ENCODE measurements at places on chromosomes 13 and 19.

DNA sequence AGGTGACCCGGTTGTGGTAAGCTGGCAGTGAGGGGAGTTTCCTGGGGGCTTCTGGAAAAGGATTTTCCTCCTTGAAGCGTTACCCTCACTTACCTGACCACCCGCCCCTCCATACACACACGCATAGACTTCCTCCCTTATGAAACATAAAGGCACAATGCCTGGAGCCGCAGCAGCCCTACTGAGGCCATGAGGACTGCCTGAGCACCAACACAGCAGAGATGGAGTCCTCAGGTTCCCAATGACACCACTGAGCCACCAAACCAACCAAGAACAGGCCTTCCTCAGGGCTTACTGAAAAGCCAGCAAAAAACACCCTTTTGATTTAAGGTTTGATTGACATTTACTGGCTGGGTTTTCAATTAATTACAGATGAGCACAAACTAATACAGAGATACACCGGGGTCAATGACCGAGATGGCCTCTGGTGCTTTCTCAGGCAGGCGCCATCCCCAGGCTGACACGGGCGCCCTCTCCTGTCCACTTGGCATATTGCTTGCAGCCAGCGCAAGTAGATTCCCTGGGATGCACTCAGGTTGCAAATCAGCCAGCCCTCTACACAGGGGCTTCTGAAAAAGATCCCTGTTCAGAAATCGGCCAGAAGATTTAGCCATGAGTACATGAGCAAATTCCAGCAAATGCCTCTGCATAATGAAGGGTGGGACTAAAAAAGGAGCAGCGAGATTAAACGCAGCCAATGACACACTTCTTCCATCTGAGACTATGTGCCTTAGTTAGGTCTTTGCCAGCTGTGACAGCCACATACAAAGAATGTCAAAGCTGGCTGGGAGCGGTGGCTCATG lies 14.8 kb downstream of the OPA3 start:
- no peak for DNase-seq

- no peak for DNase-seq
Observed at GRCh38 chr19:4372165-4373012, 28.0 kb downstream of the SH3GL1 start.

GRCh38 chr13:22161871-22162270 lies 491.0 kb downstream of the FGF9 start:
- no peak for DNase-seq

GRCh38 chr13:29486551-29486950 lies 108.9 kb downstream of the SLC7A1 start:
- no peak for DNase-seq

DNA sequence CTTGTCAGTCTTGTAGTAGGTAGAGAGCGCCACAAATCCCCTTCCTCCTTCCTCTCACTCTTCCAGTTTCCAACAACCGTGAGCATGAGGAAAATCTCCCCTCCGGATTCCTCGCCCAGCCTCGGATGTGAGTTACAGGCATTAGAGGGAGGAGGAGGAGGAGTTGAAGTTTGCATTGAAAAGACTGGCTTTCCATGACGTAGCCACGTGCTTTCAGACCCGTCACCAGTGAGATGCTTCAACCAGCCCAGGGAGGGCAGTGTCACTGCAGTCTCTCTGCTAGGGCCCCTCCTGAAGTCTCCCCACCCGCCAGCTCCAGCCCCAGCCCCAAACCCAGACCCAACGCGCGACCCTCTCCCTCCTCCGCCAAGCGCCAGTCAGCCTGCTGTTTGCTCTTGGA lies 442 bp upstream of the FGF14 start:
- no peak for DNase-seq

- no peak for DNase-seq
Observed at GRCh38 chr13:112248406-112248760, 127.8 kb upstream of the SPACA7 start.

DNA sequence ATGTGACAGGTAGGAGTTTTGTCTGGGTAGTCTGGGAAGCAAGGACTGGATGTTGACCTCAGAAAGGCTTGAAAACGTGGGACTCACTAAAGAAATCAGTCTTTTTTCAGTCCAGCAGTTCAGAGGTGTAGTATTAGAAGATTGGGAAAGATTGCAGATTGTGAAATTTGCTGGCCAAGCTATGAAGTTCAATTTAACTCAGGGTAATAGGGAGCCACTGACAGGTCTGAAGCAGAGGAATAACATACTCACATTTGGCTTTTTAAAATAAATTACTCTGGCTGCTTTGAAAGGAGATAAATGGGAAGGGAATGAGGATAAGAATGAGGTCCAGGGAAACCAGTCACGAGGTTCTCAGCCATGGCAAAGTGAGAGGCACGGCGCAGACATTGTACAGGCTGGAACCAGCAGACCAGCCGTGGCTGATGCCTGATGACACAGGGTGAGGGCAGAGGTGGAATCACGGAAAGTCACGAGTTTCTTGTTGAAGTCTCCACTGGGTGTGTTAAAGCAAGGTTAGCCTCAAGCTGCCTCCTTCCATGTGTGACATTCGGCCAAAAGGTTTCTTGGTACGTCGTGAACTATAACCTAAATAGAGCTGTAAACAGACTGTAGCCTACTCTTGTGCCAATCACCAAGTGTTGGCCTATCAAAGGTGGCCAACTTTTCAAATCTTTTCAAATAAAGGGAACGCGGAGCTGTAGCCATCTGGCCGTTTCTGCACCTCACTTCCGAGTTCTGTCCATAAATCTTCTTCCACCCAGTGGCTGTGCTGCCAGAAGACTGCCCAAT lies 377.6 kb downstream of the IRS2 start:
- no peak for DNase-seq

GRCh38 chr13:84649853-84650252 lies 767.6 kb upstream of the SLITRK1 start:
- peak; percentile 49 for DNase-seq

DNA sequence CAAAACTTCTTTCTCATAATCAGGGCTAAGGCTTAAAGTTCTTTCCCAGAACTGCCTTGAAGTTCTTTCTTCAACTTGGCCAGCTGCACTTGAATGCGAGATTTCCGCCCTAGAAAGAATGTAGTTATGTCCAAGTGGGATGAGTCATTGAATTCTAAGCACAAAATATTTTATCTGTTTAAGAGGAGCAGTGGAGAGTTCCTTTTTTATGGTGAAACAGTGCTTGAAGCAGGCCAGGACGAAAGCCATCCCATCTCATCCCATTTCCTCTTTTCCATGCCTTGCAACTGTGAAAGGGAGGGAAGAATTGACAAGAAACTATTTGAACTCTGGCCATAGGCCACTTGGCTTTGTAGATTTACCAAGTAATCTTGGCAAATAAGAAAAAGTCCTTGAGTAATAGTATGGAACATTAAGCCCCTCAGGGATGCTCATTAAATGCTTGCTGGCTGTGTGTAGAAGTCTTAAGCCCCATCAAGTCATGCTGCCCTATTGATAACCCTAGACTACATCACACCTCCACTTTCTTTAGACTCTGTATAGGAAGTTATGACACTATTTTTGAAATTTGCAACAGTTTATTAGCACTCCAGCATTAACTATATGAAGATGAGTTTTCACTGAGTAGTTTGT lies 174.5 kb downstream of the KCTD12 start:
- DNase-seq = no peak

GRCh38 chr19:46660008-46660517 lies 919 bp downstream of the DACT3 start:
- DNase-seq = no peak

- DNase-seq = no peak
Observed at GRCh38 chr19:46762245-46762890, 16.1 kb upstream of the STRN4 start.

DNA sequence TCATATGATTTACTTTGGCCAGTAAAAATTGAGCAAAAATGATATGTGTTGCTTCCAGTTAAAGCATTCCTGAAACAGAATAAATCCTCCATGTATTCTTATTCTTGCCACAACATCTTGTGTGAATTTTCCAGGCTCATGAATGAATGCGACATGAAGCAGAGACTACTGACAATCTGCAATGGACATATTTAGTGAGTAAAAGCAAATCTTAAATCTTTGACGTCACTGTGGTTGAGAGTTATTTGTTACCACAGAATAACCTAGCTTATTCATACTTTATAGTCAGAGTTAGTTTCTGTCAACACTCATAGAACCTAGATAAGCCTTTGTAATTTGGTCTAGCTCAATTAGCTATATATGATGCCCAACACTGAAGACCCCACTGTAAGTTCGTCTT lies 1443.1 kb downstream of the PCDH9 start:
- DNase-seq = no peak

DNA sequence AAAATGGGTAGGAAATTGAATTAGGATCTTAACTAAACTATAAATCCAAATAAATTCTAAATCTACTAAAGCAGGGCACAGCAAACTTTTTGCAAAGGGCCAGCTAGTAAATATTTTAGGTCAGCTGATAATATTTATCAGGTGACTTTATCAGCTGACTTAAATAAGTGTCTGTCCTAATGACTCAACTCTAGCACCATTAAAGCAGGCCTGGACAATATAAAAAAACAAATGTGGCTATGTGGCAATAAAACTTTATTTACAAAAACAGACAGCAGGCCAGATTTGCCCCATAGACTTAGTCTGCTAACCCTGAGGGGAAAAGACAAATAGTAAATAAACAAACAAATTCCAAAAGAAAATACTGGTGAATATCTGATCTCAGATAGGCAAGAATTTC lies 27.7 kb upstream of the DOCK9 start:
- no peak for DNase-seq

DNA sequence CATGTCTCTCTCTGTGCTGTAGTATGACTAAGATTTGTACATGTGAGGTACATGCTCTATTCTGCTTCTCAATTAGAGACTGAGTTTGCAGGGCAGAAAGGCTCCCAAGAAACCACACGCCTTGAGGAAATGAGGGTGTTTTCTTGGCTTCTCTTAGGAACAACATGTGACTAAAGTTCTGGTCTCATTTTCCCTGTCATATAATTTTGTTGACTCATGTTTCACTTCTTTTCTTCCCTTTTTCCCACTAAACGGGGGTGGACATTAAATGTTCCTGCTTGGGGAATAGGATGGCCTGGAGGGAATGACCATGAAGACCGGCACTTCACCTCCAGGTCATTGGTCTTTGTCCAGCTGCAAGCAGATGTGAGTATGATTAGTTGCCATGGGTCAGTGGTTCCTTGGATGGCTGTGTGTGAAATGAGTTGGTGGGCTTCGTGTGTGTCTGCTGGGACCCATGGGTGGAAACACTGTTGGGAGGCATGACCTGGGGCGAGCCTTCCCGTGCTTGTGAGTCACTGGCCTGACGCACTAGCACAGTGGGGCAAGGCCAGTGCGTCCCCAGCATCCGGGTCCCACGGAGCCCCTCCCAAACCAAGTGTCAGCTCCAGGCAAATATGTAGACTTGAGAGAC lies 56.6 kb downstream of the COL4A1 start:
- DNase-seq = no peak

GRCh38 chr19:40640744-40641143 lies 39.6 kb downstream of the LTBP4 start:
- DNase-seq = no peak

GRCh38 chr13:23615395-23616081 lies 45.3 kb downstream of the TNFRSF19 start:
- DNase-seq = no peak

DNA sequence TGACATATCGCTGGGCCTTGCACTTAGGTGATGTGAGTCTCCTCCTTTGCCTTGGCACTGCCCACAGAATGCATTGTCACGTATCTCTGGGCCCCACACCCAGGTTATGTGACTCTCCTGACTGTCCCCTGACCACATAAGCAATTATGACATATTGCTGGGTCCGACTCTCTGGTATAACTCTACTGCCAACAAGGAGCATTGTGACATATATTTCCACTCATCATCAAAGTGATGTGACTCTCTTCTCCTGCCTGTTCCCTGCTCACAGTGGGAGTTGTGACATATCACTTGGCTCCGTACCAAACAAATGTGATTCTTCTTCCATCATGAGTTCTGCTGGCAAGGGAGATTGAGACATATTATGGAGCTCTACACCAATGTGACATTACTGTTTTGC lies 15.4 kb upstream of the ZNF681 start:
- no peak for DNase-seq

DNA sequence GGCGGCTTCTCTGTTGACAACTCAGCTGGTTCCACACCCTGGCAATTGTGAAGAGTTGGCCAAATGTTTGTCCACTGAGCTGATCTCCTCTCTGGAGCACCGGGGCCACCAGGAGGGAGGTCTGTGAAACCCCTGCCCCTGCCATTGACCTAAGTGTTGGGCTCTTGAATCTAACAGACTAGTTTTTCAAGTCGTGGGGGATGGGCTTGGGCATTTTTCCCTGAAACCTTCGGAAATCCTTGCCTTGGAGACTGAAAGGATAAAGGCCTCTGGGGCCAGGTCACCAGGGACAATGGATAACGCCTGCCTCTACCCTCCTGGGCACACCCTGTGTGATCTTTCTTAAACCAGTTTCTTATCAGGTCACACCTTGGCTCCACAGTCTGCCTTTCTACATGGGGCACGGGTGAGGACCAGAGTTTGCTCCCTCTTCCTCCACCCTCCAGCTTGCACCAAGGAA lies 881 bp downstream of the GEMIN7 start:
- no peak for DNase-seq

GRCh38 chr19:56995303-56995702 lies 124.5 kb upstream of the USP29 start:
- no peak for DNase-seq

- no peak for DNase-seq
Observed at GRCh38 chr19:17616686-17616960, 61.2 kb downstream of the COLGALT1 start.

DNA sequence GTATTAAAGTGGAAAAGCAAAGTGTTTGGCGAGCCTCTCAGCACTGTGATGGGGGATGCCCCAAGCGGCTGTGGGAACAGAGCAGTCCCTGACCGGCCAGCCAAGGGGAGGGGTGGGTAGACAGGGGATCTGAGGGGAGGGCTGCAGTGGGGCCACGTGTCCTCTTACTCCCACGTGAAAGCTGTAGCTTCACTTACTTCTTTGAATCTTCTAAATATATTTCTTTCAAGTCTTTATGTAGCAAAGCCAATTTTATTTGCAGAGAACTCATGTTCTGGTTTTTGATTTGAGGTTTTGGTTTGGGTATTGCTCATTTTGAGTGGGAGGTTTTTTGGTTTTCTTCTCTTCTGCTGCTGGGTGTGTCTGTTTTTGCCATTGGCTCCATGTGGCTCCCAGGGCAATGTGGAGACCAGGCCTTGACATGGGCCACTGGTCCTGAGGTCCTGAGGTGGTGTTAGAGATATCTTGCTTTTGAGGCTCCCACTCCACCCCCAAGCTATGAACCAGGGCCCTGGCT lies 17.7 kb upstream of the OVOL3 start:
- no peak for DNase-seq
